Naive thymus-derived CD8-positive, alpha-beta T cell (primary cell): ENCODE measurements at places on chromosomes 16 and 17. TPM values are rescaled to one million over a fixed set of nuclear protein-coding genes. Genes with fewer than 3 reads are reported as not detected.

- no peak for DNase-seq
These were observed 4.1 kb downstream of the CACNB1 start for GRCh38 chr17:39193346-39193745.

Gene GNGT2
- 7.0 TPM for total RNA-seq

DNA sequence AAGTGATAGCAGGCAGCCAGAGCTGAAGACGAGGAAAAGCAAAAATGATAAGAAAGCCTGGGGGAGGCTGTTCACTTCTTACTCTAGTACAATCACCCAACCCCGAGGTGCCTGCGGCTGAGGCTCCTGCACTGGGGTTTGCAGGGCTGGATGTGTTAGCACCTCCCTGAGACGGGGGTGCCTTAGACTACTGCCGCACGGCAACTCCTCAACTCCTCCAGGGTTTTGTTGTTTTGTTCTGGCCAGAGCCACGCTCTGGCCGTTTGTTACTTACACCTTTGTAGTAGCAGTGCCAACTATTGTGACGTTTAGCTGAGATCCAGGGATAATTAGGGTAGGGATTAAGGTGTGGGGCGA lies 51.5 kb downstream of the LDHD start:
- DNase-seq, result peak; percentile 37

Gene ORC6
- total RNA-seq, result 3.4 TPM

DNA sequence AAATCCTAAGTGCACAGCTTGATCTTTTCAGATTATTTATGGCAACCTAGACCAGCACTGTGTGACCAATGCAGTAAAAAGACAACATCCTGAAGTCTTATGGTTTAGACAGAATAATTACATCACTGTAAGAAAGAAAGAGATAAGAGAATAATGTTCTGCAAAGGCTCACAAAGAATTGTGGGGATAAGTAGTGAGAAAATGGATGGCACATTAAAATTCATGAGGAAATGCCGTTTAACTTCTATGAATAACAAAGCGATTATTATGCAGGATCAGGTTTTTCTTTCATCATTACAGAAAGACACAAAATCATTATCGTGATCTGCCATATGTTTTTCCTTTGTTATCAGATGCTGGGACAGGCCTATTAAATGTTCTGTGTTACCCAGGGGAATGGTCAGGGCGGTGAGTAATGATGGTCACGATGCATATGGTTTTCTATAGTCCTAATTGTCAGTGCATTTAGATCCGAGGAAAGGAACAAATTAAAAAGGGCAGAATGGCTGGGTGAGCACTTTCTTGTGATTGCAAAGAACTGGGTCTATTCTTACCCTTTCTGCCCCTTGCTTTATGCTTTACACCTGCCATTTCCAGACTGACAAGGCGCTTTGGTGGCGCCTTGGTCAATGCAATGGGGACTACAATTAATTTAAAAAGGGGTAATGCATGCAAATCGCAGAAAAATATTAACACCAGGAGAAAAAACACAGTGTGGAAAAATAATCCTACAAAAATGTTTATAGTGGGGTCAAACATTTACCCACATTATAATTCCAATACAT lies 18.1 kb upstream of the DHX40 start:
- no peak for DNase-seq
